ENCODE measurements at places on chromosomes 1 and 21.

DNA sequence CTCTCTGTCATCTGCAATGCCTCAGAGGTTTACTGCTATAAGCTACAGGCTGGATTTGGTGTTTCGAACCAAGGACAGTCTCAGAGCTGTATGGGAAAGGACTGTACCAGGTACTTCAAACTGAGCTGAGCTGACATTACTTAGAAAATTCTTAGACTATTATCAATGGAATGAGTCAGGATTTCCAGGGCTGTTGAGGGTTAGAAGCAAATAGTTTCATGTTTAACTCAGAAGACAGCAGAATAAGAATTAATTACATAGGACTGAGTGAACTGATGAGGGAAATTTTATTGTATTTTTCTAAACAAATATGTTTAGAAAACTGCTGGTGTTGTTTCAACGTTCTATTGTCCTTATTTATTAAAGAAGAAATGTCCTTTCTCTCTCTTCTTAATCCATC lies 74.3 kb upstream of the CAPZB start:
- no peak for DNase-seq

- DNase-seq = no peak
Observed at GRCh38 chr1:154802982-154803920, 66.8 kb downstream of the KCNN3 start.

DNA sequence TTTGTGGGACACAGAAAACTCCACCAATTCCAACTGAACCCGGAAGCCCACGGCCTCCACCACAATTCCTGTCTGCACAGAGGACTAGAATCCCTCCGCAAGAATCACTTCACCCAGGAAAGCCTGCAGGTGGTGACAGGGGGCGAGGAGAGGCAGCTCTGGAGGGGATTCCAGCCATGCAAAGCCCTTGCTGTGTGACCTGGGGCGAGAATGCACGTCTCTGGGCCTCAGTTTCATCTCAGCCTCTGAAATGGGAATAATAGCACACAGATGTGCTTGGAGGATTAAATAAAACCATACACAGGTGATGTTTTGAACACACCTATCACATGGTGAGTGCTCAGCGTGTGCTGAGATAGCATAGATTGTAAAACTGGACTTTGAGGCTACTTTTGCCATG lies 14.1 kb downstream of the FBXO2 start:
- DNase-seq = no peak

DNA sequence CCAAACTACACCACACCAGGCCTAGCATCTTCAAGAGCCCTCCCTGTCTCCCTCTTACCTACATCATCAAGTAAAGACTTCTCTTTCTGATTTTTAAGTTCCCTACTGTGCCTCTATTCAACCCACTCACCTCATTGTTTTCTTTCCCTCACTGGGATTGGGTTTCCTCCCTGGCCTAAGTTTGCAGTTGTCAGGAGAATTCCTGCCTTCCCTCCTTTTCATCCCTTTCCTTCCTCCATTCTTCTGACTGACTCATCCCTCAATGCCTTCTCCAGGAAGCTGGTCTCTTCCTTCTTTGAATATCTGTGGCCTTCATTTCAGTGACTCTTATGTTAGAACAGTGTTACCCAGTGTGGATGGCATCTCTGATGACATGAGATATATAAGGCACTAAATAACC lies 139.9 kb upstream of the KIAA0040 start:
- DNase-seq = no peak

DNA sequence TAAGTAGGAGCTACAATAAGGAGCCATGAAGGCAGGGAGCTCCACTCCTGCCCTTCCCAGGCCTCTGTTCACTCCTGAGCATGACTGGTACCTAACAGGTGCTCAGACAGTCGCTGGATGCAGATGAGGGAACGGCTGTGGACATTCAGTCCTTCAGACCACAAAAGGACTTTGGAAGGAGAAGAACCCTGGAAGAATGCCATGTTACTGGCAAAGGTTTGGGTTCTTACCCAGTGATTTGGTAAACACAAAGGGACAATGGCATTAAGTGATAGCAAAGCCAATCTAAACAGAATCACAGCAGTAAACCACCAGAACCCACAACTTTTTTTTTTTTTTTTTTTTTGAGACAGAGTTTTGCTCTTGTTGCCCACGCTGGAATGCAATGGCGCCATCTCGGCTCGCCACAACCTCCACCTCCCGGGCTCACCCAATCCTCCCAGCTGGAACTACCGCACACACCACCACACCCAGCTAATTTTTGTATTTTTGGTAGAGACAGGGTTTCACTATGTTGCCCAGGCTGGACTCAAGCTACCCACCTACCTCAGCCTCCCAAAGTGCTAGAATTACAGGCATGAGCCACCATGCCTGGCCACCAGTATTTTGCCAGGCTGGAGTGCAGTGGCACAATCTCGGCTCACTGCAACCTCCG lies 7.5 kb upstream of the CBR3 start:
- no peak for DNase-seq

DNA sequence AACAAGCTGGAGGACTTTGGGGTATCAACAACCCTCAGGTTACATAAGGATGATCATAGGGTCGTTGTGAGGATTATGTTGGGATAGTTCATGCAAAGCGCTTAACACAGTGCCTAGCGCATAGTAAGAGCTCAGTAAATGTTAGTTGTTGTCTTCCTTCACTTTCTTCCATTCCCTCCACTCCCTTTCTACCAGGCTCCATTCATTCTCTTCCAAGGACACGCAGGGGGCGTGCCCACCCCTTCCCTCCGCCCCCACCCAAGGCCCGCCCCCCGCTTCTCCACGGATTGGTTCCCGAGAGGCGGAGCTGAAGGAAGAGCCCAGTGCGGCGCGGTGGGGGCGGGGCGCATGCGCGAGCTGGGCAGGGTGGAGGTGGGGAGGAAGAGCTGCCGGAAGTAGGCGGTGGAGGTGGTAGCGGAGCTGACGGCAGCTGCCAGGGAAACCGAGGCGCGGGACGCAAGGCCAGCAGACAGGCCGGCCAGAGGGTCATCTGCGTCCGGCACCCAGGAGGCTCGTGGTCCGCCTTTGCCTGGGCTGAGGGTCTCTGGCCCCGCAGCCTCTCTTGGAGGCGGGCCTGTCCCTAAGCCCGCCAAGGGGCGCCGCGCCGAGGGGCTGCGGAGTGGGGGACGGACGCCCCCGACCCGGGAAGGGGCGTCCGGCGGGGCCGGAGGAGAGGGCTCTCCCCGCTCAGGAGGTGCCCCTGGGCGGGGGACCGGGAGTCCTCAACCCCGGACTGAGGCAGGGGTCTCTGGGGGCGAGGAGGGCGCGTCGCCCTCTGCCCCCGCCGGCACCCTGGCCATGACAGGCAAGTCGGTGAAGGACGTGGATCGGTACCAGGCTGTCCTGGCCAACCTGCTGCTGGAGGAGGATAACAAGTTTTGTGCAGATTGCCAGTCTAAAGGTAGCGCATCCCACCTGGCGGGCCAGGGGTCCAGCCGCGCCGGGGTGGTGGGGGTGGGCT lies at the start of gene SMAP2:
Gene SMAP2, plus strand, starts transcription at position 405 of the 961 bp plus-strand sequence. Its CDS starts 394 bp downstream, at position 799.
- DNase-seq = peak; percentile 93

GRCh38 chr1:37999430-38000232 lies 5.7 kb downstream of the FHL3 start:
- no peak for DNase-seq

GRCh38 chr1:223338811-223339746 lies 24.9 kb downstream of the SUSD4 start:
- no peak for DNase-seq

DNA sequence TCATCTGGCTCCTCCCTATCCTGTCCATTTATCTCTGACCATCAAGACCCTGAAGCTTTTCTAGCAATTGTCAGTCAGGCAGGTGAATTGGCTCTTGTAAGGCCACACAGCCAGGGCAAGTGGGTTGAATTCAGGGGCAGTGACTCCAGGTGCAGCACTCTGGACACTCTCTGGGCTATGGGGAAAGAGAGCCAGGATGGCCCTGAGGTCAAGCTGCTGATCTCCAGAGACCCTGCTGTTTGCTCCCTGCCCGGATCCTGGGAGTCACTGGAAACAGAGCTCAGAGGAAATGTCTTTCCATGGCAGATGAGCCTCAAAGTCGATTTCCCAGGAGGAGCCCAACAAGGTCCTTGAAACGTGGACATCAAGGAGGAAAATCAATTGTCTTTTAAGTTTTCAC lies 184.4 kb downstream of the C1orf94 start:
- DNase-seq = no peak

DNA sequence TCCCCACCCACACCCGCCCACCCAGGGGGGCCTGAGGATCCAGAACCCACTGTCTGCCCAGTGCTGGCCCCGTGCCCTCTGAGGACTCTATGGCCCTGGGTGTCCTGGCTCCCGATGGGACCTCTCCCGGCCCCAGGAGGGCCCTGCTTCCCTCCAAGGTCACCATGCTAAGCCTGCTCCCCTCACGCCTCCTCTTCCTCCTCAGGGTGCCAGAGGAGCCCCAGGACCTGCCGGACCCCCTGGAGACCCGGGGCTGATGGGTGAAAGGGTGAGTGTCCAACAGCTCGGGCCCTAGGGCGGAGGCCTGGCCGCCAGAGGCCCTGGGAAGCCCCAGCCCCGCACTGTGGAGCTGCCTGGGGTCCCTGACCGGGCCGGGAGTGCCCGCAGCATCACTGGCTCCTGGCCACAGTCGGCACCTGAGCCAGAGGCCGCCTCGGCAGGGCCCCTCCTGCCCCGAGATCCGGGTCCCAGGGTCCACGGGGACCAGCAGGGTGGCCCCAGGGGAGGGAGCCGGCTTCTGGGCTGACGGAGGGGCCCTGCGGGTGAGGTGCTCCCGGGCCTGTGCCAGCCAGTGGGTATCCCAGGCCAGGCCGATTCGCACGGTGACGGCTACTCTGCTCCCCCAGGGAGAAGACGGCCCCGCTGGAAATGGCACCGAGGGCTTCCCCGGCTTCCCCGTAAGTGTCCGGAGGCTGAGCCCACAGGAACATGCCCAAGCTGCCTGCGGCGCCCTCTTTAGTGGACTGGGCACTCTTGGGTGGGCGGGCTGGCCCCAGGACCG lies 16.1 kb downstream of the COL6A1 start:
- no peak for DNase-seq

DNA sequence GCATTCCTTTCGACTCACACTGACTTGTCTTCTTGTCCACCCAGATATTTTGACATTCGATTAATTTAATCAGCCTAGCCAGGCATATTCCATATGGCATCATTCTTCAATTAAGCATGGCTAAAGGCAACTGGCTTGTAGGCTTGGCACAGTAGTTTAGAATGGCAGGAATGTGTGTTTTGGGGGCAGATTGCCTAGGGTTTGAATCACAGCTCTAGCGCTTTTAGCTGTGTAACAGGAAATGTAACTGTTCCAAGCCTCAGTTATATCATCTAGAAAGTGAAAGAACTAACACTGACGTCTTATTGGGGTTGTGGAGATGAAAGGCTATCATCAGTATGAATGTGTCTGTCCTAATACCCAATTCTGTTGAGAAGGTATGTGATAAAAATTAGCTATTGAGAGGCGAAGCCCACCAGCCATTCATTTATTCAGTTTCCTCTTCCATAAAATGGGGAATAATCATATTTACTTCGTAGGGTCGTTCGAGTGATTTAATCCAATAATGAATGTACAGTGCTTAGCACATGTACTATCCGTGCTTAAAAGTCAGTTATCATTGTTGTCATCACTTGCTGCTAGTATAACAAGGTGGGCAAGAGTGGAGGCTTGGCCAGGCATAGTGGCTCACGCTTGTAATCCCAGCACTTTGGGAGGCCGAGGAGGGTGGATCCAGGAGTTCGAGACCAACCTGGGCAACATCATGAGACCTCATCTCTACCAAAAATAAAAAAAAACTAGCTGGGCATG lies 41.6 kb upstream of the GRHL3 start:
- DNase-seq = no peak

GRCh38 chr1:201127755-201128455 lies 921 bp upstream of the ASCL5 start:
- no peak for DNase-seq

DNA sequence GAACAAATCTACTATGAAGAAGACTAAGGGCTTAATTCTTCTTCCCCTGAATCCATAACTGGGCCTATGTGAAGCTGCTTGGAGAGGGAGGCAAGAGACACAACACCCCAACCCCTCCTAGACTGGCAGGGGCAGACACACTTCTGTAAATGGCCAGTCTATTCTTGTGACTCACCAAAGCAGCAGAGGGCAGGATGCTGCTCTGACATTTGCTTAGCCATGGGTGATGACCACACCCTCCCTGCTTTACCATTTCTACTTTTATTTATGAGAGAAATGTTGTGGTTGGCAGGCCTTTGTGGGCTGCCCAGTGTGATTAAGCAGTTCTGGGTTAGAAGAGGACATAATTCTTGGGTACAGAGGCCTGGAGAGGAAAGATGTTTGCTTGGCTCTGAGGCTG lies 189.8 kb upstream of the DPYD start:
- DNase-seq = no peak

DNA sequence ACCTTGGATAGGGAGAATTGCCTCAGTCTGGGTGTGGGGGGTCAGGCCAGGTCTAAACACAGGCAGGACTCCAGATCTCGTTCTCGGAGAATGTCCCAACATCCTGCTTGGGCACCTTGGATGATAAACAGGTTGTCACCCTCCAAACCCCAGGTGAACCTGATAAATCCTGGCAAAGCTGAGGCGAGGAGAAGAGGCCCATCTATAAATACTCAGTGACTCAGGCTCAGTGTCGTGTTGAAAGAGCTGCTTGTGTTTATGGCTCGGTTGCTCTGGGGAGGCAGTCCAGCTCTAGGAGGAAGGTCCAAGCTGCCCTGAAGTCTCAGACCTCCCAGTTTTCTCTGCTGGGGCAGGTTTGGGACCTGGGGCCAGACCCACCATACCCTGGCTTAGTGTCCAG lies 15.8 kb upstream of the TRIM63 start:
- no peak for DNase-seq

DNA sequence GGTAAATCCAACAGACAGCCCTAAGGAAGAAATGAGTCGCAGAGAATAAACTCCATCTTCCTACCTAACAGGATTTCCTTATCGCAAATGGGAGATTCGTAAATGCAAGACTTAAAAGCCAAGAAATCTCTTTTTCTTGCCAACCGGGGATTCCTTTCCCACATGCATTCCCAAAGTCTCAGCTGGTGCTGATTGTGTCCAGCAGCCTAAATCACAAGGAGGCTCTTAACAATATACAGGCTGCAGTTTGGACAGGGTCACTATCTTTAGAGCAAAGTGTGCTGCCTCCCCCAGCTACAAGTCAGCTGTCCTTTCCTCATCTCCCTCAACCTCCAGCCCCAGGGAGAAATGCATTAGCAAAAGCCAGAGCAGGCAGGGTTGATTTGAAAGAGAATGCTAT lies 189.8 kb upstream of the PLXNA2 start:
- DNase-seq = no peak

Measured in activated gamma-delta T cell treated with Interleukin-2 at 50 U/mL for 16 hours (primary cell).